Right atrium auricular region (tissue), 2 donors: ENCODE measurements at places on chromosomes 6 and 20. TPM values are rescaled to one million over a fixed set of nuclear protein-coding genes. Genes with fewer than 3 reads are reported as not detected.

GRCh38 chr20:25573288-25574251 lies 11.8 kb downstream of the NINL start:
- DNase-seq: no peak
- no peaks in the 10 kb centered on the region for H3K4me1 ChIP-seq
- no peaks in the 10 kb centered on the region for H3K36me3 ChIP-seq
- no peaks in the 10 kb centered on the region for H3K27me3 ChIP-seq
- H3K27ac ChIP-seq: no peak overlapping the region
- no peak overlapping the region for H3K4me3 ChIP-seq

DNA sequence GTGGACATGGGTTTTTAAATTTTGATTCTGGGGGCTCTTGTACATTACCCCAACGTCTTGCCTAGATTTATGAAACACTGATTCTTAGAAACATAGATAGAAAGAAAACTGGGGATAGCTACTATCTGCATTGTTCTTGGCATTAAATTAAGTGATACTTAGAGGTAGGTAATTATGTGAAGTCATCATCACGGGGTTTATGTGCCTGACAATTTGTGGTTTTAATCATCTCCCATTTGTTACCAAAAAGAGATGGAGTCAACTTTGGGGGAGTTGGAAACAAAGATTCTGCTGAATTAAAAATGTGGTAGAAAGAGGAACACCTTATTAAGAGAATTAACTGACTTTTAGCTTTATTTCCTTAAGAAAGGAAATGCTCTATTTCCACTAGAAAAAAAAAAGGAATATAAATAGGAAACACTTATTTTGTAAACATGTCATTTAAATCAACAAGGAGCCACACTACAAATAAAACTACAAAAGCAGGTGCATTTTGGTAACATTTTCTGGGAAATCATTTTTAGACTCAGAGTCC lies 5.6 kb downstream of the TNFAIP3 start:
- no peaks in the 10 kb centered on the region for H3K27me3 ChIP-seq
- peaks cover 30% of the 10 kb centered on the region for H3K36me3 ChIP-seq
- no peak overlapping the region for H3K4me3 ChIP-seq
- H3K4me1 ChIP-seq: peaks cover 47% of the 10 kb centered on the region
- peak overlapping the region; percentile 59 for H3K27ac ChIP-seq

GRCh38 chr6:131524695-131525336 lies 48.2 kb upstream of the ARG1 start:
- no peaks in the 10 kb centered on the region for H3K27me3 ChIP-seq
- no peaks in the 10 kb centered on the region for H3K36me3 ChIP-seq
- no peaks in the 10 kb centered on the region for H3K4me1 ChIP-seq
- no peak overlapping the region for H3K4me3 ChIP-seq
- DNase-seq: no peak
- H3K27ac ChIP-seq: no peak overlapping the region

GRCh38 chr6:168864541-168865460 lies 388.8 kb downstream of the THBS2 start:
- DNase-seq: no peak
- no peak overlapping the region for H3K4me3 ChIP-seq
- H3K4me1 ChIP-seq: no peaks in the 10 kb centered on the region
- H3K36me3 ChIP-seq: no peaks in the 10 kb centered on the region

DNA sequence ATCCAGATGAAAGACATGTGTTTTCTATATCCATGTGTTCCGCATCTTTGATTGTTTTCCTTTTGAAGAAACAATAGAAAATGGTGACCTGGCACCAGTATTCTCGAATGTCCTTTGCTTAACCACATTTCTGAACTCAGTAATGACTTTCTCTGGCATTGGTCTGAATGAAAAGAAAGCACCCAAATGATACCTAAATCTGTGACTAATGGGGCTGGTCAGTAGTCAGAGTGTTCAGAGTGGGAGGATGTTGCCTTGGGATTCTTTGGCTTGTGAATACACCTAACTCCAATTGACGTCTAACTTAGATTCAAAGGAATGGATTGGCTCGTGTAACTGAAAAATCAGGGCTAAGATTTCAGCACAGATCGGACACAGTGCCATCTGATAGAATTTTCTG lies 27.1 kb downstream of the PARD6B start:
- no peaks in the 10 kb centered on the region for H3K36me3 ChIP-seq
- no peak overlapping the region for H3K4me3 ChIP-seq
- no peak for DNase-seq
- no peak overlapping the region for H3K27ac ChIP-seq
- peaks cover 15% of the 10 kb centered on the region for H3K4me1 ChIP-seq
- H3K27me3 ChIP-seq: no peaks in the 10 kb centered on the region

DNA sequence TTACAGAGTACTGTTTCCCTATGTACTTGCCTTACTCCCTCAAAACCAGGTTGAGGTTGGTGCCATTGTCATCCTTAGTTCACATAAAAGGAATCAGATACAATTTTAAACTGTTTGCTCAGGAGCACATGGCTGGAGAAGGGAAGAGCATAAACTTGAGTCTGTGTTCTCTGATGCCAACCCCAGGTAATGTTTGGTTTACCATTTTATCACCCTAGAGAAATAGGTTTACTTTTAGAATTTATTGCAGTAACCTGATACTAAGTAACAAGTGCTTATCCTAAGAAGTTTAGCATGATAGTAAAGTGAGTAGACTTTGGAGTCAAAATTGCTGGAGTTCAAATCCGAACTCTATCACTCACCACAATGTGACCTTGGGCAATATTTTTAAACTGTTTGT lies 86.3 kb downstream of the RFPL4B start:
- H3K27ac ChIP-seq: no peak overlapping the region
- H3K36me3 ChIP-seq: no peaks in the 10 kb centered on the region
- no peak for DNase-seq
- H3K4me1 ChIP-seq: no peaks in the 10 kb centered on the region

GRCh38 chr6:105967917-105968602 lies 118.1 kb upstream of the PRDM1 start:
- no peaks in the 10 kb centered on the region for H3K4me1 ChIP-seq
- DNase-seq: no peak
- H3K36me3 ChIP-seq: no peaks in the 10 kb centered on the region
- no peaks in the 10 kb centered on the region for H3K27me3 ChIP-seq
- no peak overlapping the region for H3K27ac ChIP-seq
- H3K4me3 ChIP-seq: no peak overlapping the region

The ARHGAP18 gene
- 7.1 TPM for total RNA-seq

The HSPA12B gene
- total RNA-seq: 11.2 TPM

DNA sequence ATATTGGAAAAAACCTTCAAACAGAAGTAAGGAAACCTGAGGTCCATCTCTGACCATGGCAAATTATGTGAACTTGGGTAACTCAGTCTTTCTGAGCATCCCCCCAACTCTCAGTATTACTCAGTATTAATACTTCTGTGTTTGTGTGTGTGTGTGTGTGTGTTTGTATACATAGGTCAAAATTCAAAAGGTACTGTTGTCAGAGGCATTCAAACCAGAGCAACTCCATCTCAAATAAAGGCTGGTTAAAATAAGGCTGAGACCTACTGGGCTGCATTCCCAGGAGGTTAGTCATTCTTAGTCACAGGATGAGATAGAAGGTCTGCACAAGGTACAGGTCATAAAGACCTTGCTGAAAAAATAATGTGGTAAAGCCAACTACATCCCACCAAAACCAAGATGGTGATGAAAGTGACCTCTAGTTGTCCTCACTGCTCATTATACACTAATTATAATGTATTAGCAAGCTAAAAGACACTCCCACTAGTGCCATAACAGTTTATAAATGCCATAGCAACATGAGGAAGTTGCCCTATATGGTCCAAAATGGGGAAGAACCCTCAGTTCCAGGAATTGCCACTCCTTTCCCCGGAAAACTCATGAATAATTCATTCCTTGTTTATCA lies 33.3 kb upstream of the SLC22A16 start:
- H3K27me3 ChIP-seq: no peaks in the 10 kb centered on the region
- H3K36me3 ChIP-seq: no peaks in the 10 kb centered on the region
- H3K27ac ChIP-seq: no peak overlapping the region
- H3K4me3 ChIP-seq: no peak overlapping the region
- no peak for DNase-seq

DNA sequence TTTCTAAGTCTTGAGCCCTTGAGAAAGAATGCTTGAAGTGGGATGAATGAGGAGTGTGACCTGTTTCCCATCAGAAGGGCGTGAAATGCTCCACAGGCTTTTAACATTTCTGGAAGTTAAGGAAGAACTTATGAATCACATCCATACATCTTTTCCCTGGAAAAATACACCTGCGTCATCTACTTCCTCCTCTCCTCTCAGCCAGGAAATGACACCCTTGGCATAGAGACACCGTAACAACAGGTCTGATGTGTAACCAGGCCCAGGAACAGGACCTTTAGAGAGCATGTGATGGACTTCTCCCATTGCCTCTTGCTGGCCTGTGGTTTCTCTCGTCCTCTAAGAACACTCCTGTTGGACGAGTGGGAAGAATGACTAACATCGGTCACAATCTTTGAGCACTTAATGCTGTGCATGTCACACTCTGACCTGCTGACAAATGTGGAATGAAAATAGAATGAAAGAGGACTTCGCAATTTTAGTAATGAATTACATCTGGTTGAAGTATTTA lies 28.5 kb upstream of the CITED2 start:
- no peak overlapping the region for H3K4me3 ChIP-seq
- H3K27ac ChIP-seq: peak overlapping the region; percentile 83
- H3K36me3 ChIP-seq: no peaks in the 10 kb centered on the region
- no peak for DNase-seq
- no peaks in the 10 kb centered on the region for H3K4me1 ChIP-seq

DNA sequence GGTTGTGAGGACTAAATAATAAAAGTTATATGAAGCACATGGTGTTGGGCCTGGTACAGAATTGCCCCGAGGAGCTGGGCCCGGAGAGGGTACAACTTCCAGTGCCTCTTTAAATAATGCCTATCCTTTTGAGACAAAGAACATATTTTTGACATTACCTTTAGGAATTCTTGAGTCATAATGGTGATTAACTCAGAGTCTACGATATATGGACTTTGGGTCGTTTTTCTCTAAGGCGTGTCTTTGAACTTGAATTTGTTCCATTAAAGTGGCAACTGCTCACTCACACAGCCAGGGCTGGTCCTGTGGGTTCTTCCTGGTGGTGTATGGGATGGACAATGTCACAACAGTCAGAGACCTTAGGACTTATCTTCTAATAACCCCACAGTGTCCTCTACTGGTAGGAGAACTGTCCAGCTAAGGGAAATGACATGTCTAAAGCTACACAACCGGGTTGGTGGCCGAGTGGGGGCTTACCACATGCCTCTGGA lies 106.5 kb downstream of the CDC5L start:
- H3K36me3 ChIP-seq: no peaks in the 10 kb centered on the region
- no peak for DNase-seq
- H3K27me3 ChIP-seq: no peaks in the 10 kb centered on the region
- H3K4me3 ChIP-seq: no peak overlapping the region
- H3K4me1 ChIP-seq: no peaks in the 10 kb centered on the region
- no peak overlapping the region for H3K27ac ChIP-seq

The SLC44A4 gene
- not detected for total RNA-seq

The SRPK1 gene
- total RNA-seq: 19.7 TPM

GRCh38 chr6:287489-287860 lies 4.8 kb upstream of the DUSP22 start:
- H3K4me3 ChIP-seq: no peak overlapping the region
- no peaks in the 10 kb centered on the region for H3K4me1 ChIP-seq
- no peak overlapping the region for H3K27ac ChIP-seq
- H3K36me3 ChIP-seq: no peaks in the 10 kb centered on the region
- DNase-seq: peak; percentile 38

- DNase-seq: no peak
- H3K4me3 ChIP-seq: no peak overlapping the region
- H3K27ac ChIP-seq: no peak overlapping the region
- H3K27me3 ChIP-seq: no peaks in the 10 kb centered on the region
- H3K36me3 ChIP-seq: no peaks in the 10 kb centered on the region
Measured at GRCh38 chr6:24614043-24614420, 32.0 kb downstream of the KIAA0319 start.

The DST gene
- 285 TPM for total RNA-seq

- no peaks in the 10 kb centered on the region for H3K4me1 ChIP-seq
- H3K4me3 ChIP-seq: peak overlapping the region; percentile 64
- H3K27ac ChIP-seq: peak overlapping the region; percentile 81
- no peak for DNase-seq
- H3K27me3 ChIP-seq: no peaks in the 10 kb centered on the region
- H3K36me3 ChIP-seq: no peaks in the 10 kb centered on the region
Measured at GRCh38 chr6:148745926-148746325, 904 bp upstream of the UST start.

The ACTL10 gene
- 0.33 TPM for total RNA-seq

- no peak for DNase-seq
- no peaks in the 10 kb centered on the region for H3K4me1 ChIP-seq
- H3K4me3 ChIP-seq: no peak overlapping the region
- H3K36me3 ChIP-seq: no peaks in the 10 kb centered on the region
- H3K27ac ChIP-seq: no peak overlapping the region
Measured at GRCh38 chr6:128606611-128607010, 86.2 kb upstream of the PTPRK start.

DNA sequence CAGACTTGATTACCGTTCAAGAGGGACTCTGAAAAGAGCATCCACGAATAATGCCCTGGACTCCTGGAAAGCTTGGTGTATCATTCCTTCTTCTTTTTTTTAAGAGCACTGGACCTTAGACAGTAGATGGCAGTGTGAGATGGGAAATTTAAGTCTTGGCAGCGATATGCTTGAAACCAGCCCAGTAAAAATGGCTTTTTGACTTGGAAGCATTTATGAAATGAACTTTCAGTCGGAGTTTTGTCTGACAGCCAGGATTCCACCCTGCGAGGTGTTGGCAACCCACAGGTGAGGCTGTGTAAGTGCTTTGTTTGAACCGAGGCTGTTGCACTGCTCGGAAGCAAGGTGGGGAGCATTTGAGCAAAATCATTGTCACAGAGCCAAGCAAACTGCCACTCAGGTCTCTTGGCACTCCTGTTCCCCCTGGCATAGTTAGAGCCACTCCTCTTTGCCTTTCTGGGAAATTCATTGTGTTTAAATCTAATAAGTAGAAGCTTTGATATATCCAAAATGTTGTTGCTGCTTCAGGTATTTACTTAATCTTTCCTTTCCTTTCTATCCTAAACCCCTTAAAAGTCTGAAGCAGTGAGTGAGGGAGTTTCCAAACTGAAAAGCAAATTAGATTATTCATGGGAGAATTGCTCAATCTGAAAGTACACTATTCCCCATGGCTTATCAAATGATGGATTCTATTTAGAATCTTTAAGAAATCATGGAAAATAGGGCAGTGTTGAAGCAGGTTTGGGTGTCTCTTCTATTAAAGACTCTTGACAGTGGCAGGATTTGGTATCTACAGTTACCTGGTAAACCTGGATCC lies 272.8 kb upstream of the SLC35B3 start:
- no peak for DNase-seq
- H3K27ac ChIP-seq: no peak overlapping the region
- peak overlapping the region; percentile 14 for H3K4me3 ChIP-seq
- no peaks in the 10 kb centered on the region for H3K27me3 ChIP-seq
- no peaks in the 10 kb centered on the region for H3K4me1 ChIP-seq
- no peaks in the 10 kb centered on the region for H3K36me3 ChIP-seq
